ENCODE measurements at places on chromosomes 6 and 20. TPM values are rescaled to one million over a fixed set of nuclear protein-coding genes. Genes with fewer than 3 reads are reported as not detected.

- H3K27ac ChIP-seq: no peak overlapping the region
- H3K27me3 ChIP-seq: no peaks in the 10 kb centered on the region
- no peaks in the 10 kb centered on the region for H3K36me3 ChIP-seq
- no peak for DNase-seq
Observed at GRCh38 chr20:23133560-23133998, 47.5 kb upstream of the CD93 start.

DNA sequence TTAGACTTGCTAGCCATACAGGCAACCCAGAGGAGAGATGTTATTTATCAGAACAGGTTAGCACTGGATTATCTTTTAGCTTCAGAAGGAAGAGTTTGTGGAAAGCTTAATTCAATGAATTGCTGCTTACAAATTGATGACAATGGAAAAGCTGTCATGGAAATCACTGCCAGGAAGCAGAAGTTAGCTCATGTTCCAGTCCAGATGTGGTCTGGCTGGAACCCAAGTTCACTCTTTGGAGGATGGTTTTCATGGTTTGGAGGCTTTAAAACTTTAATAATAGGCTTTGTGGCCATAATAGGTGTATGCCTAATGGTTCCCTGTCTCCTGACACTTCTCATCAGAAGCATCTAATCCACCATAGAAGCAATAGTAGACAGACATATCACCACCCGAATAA, 699.0 kb downstream of the PHF3 start:
- no peak for DNase-seq
- no peak overlapping the region for H3K4me3 ChIP-seq
- H3K36me3 ChIP-seq: no peaks in the 10 kb centered on the region
- no peaks in the 10 kb centered on the region for H3K4me1 ChIP-seq
- H3K27me3 ChIP-seq: no peaks in the 10 kb centered on the region

Gene FUT9
- total RNA-seq: 0.12 TPM

Gene LSM14B
- 116 TPM for total RNA-seq
